Suppressor macrophage treated with lipopolysaccharide for 4 hours (primary cell): ENCODE measurements at places on chromosomes 2 and 18.
A peak's percentile ranks its signal among the peaks of the same experiment; 100 is the strongest.

DNA sequence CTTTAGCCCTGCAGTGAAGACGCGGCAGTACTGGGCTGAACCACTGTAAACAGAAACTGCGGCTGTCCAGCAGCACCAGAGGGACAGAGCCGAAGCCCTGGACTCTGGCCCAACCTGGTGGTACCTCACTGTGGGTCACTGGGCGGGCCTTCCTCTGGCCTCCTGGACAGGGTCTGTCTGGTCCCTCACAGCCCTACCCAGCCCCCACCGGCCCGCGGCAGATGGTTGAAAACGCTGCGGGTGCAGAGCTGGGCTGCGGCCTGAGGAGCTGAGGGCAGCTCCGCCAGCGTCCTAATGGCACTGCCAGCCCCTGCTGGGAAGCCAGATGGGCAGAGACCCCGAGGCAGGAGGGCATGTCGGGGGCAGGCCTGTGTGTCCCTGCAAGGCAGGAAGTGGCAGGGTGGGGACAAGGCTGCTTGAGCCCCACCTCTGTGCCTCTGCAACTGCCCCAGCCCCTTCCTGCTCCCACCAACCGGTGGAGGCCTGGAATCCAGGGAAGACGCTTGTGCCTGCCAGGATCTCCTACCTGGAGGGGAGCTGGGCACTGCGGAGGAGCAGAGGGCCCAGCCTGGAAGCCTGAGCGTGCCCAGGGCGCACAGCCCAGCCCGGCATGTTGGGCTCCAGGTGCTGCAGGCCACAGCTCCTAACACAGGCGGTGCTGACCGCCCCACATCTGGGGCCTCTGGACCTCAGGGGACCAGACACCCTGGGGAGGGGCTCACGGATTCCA, 36.3 kb downstream of the HS6ST1 start:
- no peak for DNase-seq

DNA sequence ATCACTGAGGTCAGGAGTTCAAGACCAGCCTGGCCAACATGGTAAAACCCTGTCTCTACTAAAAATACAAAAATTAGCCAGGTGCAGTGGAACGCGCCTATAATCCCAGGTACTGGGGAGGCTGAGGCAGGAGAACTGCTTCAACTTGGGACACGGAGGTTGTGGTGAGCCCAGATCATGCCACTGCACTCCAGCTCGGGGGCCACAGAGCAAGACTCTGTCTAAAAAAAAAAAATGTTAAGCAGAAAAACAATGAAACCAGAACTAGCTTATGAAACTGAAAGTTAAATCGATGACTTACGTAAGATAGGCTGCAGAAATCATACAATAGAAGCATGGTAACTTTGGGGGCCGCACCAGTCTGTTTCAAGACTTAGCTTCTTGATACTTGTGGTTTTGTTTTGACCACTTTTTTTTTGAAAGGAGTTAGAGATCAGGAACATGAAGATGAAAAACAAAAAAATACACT, 6.2 kb upstream of the GPR155 start:
- peak; percentile 80 for DNase-seq

DNA sequence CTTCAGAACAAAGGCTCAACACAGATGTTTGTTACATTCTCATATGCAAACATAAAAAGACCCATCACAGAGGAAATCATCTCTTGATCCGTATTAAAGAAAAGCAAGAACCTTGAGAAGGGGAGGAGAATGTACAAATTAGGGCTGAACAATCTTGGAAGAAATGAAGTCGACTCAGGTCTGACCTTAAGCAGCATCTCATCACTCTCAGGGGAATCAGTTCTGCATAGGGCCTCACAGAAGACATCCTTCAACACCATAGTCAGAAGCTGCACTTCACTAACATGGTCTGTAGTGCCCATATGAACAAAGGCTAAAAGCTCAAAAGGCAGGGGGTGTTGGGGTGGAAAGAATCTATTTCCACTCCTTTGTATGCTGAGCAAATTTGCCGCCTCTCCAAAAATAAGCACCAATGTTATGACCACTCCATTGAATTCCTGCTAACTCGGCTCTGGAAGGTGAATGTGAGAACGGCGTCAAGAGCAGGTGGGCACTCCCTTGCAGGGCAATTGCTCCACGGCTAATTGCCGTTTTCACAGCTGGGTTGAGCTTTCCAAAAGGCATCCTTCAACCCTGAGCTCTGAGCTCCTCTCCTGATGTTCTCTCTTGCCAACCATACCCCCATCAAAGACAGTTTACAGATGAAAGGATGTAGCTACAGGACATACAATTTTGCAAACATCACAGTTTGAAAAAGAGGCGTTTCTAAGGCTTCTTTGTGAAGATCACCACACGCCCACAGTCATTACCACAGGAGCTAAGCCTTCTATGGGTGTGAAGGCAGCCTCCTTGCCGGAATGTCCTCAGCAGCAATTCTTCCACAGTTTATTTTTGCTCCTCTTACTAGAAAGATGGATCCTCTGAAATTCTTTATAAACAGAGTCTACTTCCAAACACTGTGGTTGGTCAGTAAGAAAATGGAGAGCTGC, 10.0 kb downstream of the KLF7 start:
- DNase-seq = no peak

DNA sequence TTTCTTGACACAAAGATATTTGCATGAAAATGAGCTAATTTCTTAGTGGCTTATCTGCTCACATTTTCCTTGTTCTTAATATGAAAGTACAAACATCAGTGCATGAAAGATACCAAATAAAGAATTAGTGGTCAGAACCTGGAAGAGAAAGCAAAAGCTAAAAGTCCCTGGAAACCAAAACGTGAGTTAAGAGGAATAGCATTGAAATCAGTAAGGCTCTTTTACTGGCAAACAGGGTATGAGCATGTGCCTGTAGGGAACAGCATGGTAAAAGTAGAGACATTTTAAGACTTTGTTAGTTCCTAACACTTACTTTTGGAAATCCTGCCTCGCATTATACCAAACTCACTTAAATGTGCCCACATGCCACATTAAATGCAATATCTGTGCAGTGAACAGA, 31.9 kb upstream of the CWC22 start:
- no peak for DNase-seq

DNA sequence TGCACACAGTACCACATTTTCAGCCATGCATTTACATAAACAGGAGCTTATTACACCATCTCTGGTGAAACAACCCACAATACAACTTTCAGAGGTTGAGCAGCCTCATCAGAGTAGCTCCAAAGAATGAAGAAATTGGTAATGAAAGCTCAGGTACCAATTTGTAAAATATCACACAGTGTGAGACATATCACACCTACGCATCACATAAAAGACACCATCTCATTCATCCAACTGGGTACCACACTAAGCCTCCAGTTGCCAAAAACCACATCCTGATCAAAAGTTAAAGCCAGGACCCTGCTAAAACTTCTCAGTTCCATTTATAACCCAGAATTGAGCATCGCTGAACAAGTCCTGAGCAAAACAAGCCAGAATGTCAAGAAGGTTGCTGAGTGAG, 4.6 kb downstream of the TMEM163 start:
- no peak for DNase-seq

GRCh38 chr2:183219888-183220287, 95.6 kb downstream of the NUP35 start:
- no peak for DNase-seq

DNA sequence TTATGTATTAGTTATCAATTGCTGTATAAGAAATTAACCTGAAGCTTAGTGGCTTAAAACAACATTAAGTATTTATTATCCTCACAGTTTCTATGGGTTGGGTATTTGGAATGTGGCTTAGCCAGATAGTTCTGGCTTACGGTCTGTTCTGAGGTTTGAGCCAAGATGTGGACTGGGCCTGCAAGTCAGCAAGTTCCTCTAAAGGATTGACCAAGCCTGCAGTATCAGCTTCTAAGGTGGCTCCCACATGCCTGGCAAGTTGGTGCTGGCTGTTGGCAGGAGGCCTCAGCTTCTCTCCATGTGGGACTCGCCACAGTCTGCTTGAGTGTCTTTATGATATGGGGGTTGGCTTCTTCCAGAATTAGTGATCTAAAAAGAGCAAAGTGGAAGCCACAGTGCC, 45.0 kb upstream of the TCF4 start:
- no peak for DNase-seq

GRCh38 chr2:35099342-35099741, 1256.2 kb upstream of the CRIM1 start:
- DNase-seq = no peak

- DNase-seq = no peak
Measured at GRCh38 chr18:7512348-7512747, 54.8 kb upstream of the PTPRM start.

- DNase-seq = no peak
Measured at GRCh38 chr2:231955758-231956472, 5.6 kb upstream of the DIS3L2 start.

GRCh38 chr18:79056827-79057367, 12.3 kb upstream of the ATP9B start:
- no peak for DNase-seq
